ENCODE measurements at places on chromosomes 7 and 10. TPM values are rescaled to one million over a fixed set of nuclear protein-coding genes. Genes with fewer than 3 reads are reported as not detected.

Gene HSPA12A
- total RNA-seq: 9.5 TPM

Gene C1GALT1
- 12.3 TPM for total RNA-seq

Gene PCGF6
- total RNA-seq: 8.9 TPM

Gene ACSL5
- 1.7 TPM for total RNA-seq

Gene FANK1
- 2.6 TPM for total RNA-seq

Gene ZNF32
- 60.1 TPM for total RNA-seq

Gene VGF
- total RNA-seq: 0.66 TPM

Gene UTF1
- not detected for total RNA-seq

Gene SPDYE16
- total RNA-seq: 0.17 TPM

Gene NPFFR1
- not detected for total RNA-seq

Gene SH2D4B
- total RNA-seq: not detected

Gene ATOH7
- total RNA-seq: not detected

Gene STEAP1
- 69.9 TPM for total RNA-seq

Gene STYXL1
- 49.0 TPM for total RNA-seq

Gene SRRM3
- 1.0 TPM for total RNA-seq

Gene CUL2
- 22.8 TPM for total RNA-seq

Gene WEE2
- total RNA-seq: not detected

Gene EPHA1
- under 0.01 TPM for total RNA-seq

Gene NPC1L1
- total RNA-seq: under 0.01 TPM

Gene CNPY4
- total RNA-seq: 21.6 TPM

Gene LRRD1
- total RNA-seq: 0.17 TPM

Gene SLC26A3
- total RNA-seq: not detected

Gene CYP3A4
- total RNA-seq: not detected

Gene ZMIZ1
- 20.0 TPM for total RNA-seq

Gene MET
- 29.8 TPM for total RNA-seq

Gene GIMAP2
- 16.2 TPM for total RNA-seq

Gene PRSS2
- total RNA-seq: not detected

Gene AOAH
- not detected for total RNA-seq

All from fibroblast of lung (primary cell).